ENCODE measurements at places on chromosomes 7 and 10.

DNA sequence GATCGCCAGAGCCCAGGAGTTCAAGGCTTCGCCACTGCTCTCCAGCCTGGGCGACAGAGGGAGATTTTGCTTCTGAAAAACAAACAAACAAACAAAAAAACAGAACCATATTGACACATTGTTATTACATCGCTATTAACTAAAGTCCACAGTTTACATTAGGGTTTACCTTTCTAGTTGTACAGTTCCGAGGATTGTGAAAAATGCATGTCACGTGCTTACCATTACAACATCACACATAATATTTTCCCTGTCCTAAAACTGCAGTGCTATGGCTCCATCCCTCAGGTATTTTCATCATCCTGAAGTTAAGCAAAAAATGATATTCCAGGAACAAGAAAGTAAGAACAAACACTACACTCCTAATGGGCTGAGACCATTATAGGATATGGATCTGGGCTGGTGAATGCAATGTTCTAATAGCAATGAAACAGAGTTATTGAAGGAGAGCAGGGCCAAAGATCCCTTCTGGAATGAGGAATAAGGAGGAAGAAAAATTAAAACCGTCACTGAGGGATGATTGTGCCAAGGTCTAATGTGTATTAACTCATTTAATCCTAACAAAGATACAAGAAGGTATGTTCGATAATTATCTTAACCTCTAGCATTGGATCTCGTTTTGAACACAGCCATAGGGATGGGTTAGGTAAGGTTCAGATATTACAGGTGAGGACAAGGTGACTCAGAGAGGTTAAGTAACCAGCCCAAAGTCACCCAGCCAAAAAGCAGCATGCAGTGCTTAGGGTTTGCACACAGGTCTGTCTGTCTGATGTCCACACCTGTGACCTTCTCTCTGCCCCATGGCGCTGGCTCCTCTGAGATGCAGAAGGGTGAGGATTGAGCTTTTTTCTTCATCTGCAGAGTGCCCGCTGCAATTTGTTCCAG is 14.0 kb upstream of the CUX1 start:
- DNase-seq: no peak

GRCh38 chr7:128743112-128743772 is 4.1 kb downstream of the CALU start:
- no peak for DNase-seq

DNA sequence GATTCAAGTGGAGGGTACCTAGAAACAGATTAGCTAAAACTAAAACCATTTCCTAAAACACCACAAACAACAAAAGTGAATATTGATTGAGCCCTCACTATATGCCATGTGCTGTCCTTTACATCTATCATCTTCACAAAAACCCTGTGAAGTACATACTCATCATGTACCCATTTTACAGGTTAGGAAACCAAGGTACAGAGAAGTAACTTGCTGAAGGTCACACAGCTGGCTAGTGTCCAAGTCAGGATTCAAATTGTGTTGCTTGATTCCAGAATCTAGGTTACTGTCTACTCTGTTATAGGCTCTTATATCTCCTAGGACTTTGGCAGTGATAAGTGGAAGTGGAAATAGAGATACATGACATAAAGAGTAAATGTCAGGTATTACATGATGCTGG is 463.8 kb downstream of the LRMDA start:
- DNase-seq: no peak

- no peak for DNase-seq
Observed at GRCh38 chr10:43640603-43641002, 8.1 kb downstream of the ZNF32 start.
